Activated B cell treated with CpG ODN at 0.5 μM for 24 hours (primary cell): ENCODE measurements at places on chromosomes 16 and 17. TPM values are rescaled to one million over a fixed set of nuclear protein-coding genes. Genes with fewer than 3 reads are reported as not detected.

GRCh38 chr17:60676758-60677307, 818 bp upstream of the BCAS3 start:
- H3K27me3 ChIP-seq: no peaks in the 10 kb centered on the region
- H3K36me3 ChIP-seq: peaks cover 14% of the 10 kb centered on the region
- no peak for DNase-seq
- peak overlapping the region; percentile 99 for H3K4me3 ChIP-seq
- peak overlapping the region; percentile 94 for H3K27ac ChIP-seq

DNA sequence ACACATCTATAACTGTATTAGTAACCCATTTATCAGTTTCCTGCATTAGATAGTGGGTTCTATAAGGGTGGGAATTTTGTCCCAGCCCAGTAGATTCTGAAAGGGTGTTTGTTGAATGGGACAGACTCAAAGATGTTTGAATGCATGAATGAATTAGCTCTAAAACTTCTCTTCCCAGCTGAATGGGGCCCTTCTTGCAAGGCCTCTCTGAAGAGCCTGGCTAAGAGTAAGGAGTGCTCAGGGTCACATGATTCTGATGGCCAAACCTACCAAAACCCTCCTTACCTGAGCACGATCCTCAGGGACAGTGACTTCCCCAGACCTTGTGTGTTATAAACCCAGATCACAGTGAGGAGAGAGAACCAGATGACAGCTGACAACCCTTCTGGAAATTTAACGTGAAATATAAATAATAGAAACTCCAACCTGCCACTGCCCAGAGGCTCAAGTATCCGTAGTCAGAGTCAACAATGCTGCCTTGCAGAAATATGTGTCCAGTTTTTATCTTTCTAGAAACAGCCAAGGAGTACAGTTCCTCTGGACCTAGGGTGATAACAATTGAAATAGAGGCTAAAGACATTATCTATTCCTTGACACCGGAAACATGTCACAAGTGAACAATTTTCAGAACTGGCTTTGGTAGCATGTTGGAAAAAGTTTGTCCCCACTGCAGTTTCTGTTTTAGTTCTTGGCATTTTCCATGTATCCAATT, 268.9 kb upstream of the MAF start:
- no peaks in the 10 kb centered on the region for H3K27me3 ChIP-seq
- DNase-seq: no peak
- H3K27ac ChIP-seq: no peak overlapping the region
- H3K4me3 ChIP-seq: no peak overlapping the region
- no peaks in the 10 kb centered on the region for H3K4me1 ChIP-seq
- H3K36me3 ChIP-seq: no peaks in the 10 kb centered on the region

GRCh38 chr17:70076189-70076588, 1.2 kb downstream of the KCNJ16 start:
- DNase-seq: no peak
- H3K27me3 ChIP-seq: peaks cover 2% of the 10 kb centered on the region
- H3K36me3 ChIP-seq: no peaks in the 10 kb centered on the region
- no peaks in the 10 kb centered on the region for H3K4me1 ChIP-seq

GRCh38 chr16:4837733-4838501, 9.2 kb downstream of the GLYR1 start:
- H3K4me1 ChIP-seq: peaks cover 12% of the 10 kb centered on the region
- no peak overlapping the region for H3K27ac ChIP-seq
- H3K36me3 ChIP-seq: peaks cover 80% of the 10 kb centered on the region
- no peak overlapping the region for H3K4me3 ChIP-seq
- no peaks in the 10 kb centered on the region for H3K27me3 ChIP-seq

DNA sequence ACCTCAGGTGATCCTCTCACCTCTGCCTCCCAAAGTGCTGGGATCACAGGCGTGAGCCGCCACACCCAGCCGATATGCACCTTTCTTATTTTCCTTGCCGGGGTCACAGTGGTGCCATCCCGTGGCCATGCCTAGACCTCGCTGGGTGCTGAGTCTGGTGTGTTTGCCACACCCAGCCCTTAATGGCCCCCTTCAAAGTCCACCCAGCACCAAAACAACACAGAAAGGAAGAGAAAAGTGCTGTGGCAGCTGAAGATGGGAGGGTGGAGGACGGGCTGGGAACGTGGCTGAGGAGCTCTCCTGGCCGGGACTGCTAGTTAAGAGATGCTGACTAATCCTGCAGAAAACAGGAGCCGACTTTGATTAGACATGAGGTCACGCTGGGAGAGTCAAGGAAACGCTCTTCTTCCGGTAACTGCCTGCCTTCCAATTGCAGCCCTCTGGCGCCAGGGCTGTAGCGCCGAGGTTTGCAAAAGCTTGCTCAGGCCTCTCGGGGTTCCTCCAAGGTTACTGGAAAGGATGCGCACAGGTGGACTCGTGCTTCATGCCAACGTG, 10.9 kb downstream of the SLC43A2 start:
- peak overlapping the region; percentile 30 for H3K27ac ChIP-seq
- H3K36me3 ChIP-seq: peaks cover 71% of the 10 kb centered on the region
- no peak overlapping the region for H3K4me3 ChIP-seq

DNA sequence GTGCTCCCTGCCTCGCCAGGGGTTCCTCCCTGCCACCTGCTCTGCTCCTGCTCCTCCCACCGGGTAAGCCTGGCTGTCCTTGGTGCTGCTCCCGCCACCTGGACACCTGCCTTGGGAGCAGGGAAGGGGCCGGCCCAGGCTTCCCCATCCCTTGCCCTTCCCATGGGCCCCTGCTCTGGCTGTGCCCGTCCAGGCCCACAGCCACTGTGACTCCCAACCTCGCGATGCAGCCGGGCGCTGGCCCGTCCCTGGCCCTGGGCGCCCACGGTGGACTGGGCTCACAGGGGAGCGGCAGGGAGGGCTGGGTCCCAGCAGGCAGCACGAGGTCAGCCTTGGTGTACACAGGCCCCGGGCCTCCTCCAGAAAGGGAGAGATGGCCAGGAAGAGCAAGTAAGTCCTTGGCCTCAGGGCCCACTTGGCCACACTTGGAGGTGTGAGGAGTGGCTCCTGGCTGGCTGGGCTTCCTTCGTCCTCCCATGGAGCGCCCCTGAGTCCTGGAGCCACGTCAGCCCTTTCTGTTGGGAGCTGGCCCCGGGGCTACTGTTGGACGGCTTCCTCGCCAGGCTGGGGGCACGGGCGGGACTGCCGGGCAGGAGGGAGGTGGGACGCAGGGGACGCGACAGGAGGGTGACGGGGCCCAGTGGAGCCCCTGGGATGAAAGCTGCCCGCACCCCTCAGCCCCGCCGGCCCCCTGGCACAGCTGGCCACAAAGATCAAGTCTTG, 15.3 kb downstream of the ENGASE start:
- peaks cover 15% of the 10 kb centered on the region for H3K36me3 ChIP-seq
- no peaks in the 10 kb centered on the region for H3K4me1 ChIP-seq
- no peak overlapping the region for H3K4me3 ChIP-seq
- H3K27me3 ChIP-seq: peaks cover 7% of the 10 kb centered on the region
- DNase-seq: no peak

- H3K27ac ChIP-seq: no peak overlapping the region
- H3K27me3 ChIP-seq: peaks cover 16% of the 10 kb centered on the region
- DNase-seq: no peak
- no peaks in the 10 kb centered on the region for H3K4me1 ChIP-seq
- no peaks in the 10 kb centered on the region for H3K36me3 ChIP-seq
- no peak overlapping the region for H3K4me3 ChIP-seq
Measured at GRCh38 chr17:5644065-5644464, 59.8 kb upstream of the NLRP1 start.

GRCh38 chr16:73080931-73081330, 33.0 kb upstream of the ZFHX3 start:
- H3K27ac ChIP-seq: no peak overlapping the region
- no peak for DNase-seq
- peaks cover 18% of the 10 kb centered on the region for H3K27me3 ChIP-seq
- H3K4me1 ChIP-seq: peaks cover under 1% of the 10 kb centered on the region
- no peaks in the 10 kb centered on the region for H3K36me3 ChIP-seq

DNA sequence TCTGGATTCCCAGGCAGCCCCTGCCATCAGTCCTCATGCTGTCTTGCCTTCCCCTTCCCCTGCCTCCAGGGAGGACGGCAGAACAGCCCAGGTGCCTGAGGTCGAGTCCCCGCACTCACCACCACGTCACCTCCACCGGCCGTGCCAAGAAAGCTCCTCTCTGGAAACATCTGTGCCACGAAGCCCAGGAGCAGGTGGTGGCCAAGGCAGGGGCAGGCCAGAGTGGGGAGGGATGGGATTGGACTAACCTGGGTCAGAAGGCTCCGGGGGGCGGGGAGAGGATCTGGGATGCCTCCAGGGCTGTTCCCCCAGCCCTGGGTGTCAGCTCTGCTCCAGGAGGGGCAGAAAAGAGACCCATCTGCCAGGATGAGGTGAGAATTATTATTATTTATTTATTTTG, 7.4 kb upstream of the DPEP1 start:
- DNase-seq: no peak
- peaks cover 5% of the 10 kb centered on the region for H3K27me3 ChIP-seq
- H3K4me3 ChIP-seq: no peak overlapping the region
- no peaks in the 10 kb centered on the region for H3K36me3 ChIP-seq

DNA sequence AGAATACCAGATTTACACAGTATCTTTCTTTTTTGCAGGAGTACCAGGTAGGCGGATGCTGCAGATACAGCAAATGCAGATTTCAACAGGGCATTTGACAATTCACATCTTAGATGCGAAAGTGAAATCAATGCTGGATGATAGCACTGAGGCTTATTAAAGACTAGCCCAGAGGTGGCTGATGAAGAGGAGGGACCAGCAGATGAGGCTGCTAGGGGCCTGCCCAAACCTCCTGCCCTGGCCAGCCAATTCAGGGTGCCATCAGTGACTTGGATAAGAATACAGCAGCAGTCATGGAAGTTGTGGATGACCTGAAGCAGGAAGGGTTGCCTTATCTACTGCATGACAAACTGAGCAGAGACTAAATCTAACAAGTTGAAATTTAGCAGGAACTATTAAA, 1.5 kb upstream of the DYNC1LI2 start:
- H3K4me3 ChIP-seq: no peak overlapping the region
- H3K27me3 ChIP-seq: peaks cover 10% of the 10 kb centered on the region
- H3K36me3 ChIP-seq: peaks cover 18% of the 10 kb centered on the region
- H3K4me1 ChIP-seq: peaks cover 32% of the 10 kb centered on the region
- DNase-seq: no peak
- no peak overlapping the region for H3K27ac ChIP-seq

DNA sequence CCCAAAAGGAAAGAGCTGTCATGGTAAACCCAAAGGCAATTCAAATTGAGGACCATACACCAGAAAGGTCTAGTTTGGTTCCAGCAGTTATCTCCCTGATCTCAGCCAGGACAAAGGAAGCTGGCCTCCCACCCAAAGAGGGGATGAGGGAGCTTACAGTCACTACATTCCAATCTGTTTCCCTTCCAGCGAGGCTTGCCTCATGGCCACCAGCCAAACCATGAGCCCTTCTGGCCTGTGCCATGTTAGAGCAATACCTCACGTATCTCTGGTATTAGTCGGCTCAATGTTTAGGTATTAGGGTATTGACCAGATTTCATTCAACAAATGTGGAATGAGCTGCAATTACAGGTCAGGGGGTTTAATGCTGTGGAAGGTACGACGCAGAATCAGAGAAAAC, 8.4 kb downstream of the NDUFAB1 start:
- H3K36me3 ChIP-seq: peaks cover 84% of the 10 kb centered on the region
- DNase-seq: no peak
- H3K27ac ChIP-seq: no peak overlapping the region
- H3K4me1 ChIP-seq: peaks cover 5% of the 10 kb centered on the region

GRCh38 chr17:32955155-32955554, 27.2 kb downstream of the TMEM98 start:
- no peak overlapping the region for H3K27ac ChIP-seq
- no peak overlapping the region for H3K4me3 ChIP-seq
- no peaks in the 10 kb centered on the region for H3K4me1 ChIP-seq
- no peak for DNase-seq

DNA sequence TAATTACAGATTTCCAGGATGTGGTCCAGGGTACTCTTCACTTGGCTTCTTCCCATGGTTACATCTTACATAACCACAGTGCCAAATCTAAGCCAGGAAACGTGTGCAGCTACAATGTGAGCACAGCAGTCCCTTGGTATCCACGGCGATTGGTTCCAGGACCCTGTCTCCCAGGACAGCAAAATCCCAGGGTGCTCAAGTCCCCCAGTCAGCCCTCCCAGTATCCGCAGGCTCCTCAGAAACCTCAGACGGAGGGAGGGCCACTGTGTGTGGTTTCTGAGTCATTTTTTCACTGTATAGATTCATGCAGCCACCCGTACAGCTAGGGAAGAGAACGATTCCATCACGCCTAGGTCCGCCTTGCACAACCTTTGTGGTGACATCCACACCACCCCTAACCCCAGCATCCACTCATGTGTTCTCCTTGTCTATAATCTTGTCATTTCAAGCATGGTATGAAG, 11.1 kb upstream of the ATP2C2 start:
- H3K36me3 ChIP-seq: no peaks in the 10 kb centered on the region
- peaks cover 10% of the 10 kb centered on the region for H3K27me3 ChIP-seq
- DNase-seq: no peak
- H3K4me3 ChIP-seq: no peak overlapping the region
- H3K4me1 ChIP-seq: no peaks in the 10 kb centered on the region

DNA sequence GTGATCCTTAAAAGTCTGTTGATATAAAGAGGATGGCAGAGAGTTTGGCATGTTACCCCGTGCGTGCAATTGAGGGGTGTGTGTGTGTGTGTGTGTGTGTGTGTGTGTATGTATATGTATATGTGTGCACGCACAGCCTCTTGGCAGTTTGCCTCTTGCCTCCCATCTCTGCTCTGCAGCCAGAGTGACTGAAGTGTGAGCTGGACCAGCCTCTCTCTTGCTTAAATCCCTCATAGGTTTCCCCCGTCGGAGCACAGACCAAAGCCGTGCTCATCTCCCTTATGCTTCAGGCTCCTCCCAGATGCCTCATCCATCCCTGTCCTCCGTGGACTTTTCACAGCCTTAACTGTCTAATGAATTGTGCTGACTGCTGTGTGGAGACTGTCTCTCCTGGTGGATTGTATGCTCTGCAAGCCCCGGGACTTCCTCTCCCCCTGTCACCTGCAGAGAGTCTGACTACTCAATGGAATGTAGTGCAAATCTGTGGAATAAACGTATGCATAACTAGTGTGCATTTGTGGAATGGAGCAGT, 413.5 kb downstream of the CPPED1 start:
- DNase-seq: no peak
- no peaks in the 10 kb centered on the region for H3K4me1 ChIP-seq
- no peak overlapping the region for H3K27ac ChIP-seq

The TEKT5 gene
- not detected in 2 replicates for total RNA-seq

The SUZ12 gene
- 36.2 and 38.2 TPM in 2 replicates for total RNA-seq

The DNAH17 gene
- total RNA-seq: 0.13 and 0.29 TPM in 2 replicates

The CCL1 gene
- total RNA-seq: not detected in 2 replicates

The CSH2 gene
- total RNA-seq: not detected in 2 replicates

The MYOCD gene
- total RNA-seq: 8.0 and 8.7 TPM in 2 replicates

The ACE gene
- total RNA-seq: 3.2 and 3.3 TPM in 2 replicates

The MEOX1 gene
- not detected in 2 replicates for total RNA-seq

The TLCD3B gene
- total RNA-seq: not detected in 2 replicates

The FBXL19 gene
- 20.3 and 24.2 TPM in 2 replicates for total RNA-seq

The SCN4A gene
- 0.49 and 0.78 TPM in 2 replicates for total RNA-seq

The AXIN1 gene
- 27.9 and 30.6 TPM in 2 replicates for total RNA-seq
